ENCODE measurements at places on chromosomes 5 and 9. TPM values are rescaled to one million over a fixed set of nuclear protein-coding genes. Genes with fewer than 3 reads are reported as not detected.

DNA sequence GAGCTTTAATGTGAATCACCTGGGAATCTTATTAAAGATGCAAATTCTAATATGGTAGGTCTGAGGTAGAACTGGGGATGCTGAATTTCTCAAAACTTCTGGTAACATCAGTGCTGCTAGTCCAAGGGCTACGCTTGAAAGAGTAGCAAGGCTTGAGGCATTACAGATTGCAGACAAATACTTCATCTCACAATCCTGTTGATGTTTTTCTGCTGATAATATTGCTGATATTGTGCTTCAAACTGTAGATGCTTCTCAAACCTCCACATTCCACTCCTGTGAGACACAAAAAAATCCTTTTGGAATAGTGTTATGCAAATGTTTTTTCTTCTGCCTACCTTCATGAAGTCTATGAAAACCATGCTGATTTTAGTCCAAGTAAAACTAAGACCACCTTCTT, 139.5 kb downstream of the SAXO1 start:
- DNase-seq = no peak

DNA sequence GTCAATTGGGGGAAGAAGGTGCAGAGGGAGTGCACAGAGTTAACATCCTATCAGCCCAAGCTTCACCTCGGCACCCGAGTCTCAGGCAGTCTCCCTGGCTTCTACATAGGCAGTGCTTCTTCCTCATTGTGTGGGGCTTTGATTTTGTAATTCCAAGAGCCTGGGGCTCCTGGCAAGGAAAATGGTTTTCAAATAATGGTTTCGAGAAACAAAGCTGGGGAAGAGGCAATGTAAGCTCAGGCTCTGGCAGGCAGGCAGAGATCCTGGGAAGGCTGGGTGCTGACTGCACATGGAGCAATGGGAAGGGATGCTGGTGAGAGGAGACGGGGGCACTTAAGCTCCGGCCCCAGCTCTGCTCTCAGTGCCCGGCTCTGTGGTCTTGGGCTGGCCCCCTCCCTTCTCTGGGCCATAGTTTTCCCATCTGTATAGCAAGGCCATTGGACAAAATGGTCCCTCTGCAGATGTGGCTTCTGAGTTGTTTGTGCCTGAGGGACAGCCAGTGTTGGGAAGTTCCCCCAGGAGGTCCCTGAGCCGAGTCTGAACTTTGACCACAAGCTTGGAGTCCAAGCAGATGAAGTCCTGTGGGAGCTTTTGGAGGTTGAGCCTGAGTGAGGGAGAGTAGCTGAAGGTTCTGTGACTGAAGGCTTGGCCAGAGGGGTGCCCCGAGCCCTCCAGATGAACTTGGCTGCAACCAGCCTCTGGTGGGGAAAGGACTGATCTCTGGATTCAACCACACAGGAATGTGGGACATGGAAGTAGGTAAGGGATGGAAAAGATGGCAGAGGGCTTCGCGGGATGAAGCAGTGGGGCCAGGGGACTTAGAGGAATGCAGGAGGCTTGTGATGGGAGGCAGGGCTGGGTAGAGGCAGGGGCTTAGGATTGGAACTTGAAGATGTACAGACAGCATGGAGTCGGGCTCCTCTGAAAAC, 28.5 kb upstream of the IL17B start:
- DNase-seq = no peak

GRCh38 chr5:124894541-124894940, 148.1 kb upstream of the ZNF608 start:
- DNase-seq = no peak

DNA sequence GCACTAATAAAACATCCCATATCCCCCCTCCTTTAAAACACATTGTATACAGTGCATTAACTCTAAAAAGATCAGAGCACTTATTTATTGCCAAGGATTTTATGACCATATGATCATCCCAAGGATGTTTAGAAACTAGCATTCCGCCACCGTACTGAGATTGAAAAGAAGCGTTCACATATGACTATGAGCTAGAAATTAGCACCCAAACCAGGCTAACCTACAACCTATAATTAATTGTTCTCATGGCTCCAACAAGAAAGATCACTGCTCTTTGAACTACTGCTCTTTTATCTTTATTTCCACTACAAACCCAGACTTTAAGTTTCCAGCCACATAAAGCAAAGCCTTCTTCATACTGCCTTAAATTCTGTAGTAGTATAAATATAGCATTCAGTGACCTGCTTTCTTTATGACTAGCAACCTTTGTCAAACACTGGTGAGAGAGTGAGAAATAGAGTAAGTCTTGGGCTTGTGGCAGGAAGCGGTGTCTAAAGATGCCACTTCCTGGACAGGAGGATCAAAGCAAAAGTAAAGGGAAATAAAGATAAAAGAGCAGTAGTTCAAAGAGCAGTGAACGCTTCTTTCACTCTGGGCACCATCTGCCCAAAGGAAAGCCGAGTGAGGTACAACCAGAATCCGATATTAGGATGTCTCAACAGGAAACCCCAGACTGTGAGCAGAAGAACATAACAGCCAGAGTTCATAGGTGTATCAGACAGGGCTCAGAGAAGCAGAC, 151.1 kb upstream of the ERCC6L2 start:
- DNase-seq = no peak

GRCh38 chr5:63128018-63128417, 549.4 kb downstream of the LRRC70 start:
- no peak for DNase-seq

GRCh38 chr9:72554221-72554641, 32.8 kb downstream of the TMC1 start:
- no peak for DNase-seq

The TRIO gene
- 155 TPM for total RNA-seq

DNA sequence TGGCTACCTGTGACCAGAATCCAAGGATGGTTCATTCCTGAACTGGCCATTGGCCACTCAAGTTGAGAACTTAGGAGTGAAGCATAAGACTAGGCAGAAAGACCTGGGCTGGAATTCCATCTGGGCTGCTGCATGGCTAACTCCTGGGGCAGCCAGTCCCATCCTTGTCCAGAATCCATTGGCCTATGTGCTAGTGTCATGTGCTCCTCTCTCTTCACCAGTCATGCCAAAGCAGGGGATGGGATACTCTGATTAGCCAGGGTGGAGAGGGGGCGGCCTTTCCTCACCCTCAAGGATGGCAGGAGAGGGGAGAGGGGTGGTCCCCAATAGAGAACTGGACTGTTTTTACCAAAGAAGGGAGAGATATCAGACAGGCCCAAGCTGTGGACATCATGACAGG, 93.2 kb downstream of the ZNF618 start:
- no peak for DNase-seq

DNA sequence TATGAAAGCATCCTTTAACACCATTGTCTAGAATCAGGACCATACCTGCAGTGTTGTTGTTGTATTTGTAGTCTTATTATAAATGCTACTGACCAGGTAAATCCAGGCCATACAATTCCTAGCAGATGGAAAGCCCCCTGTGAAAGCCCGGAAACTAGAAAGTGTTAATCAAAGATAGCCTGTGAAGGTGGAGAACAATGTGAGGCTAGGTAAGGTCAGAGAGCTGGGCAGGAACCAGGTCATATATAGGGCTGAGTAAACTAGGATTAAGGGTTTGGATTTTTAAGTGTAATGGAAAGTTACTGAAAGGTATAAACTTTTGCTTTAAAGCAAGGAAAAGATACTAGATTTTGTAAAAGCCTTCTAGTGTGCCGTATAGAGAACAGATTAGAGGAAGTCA, 6.7 kb downstream of the LRRC70 start:
- no peak for DNase-seq

DNA sequence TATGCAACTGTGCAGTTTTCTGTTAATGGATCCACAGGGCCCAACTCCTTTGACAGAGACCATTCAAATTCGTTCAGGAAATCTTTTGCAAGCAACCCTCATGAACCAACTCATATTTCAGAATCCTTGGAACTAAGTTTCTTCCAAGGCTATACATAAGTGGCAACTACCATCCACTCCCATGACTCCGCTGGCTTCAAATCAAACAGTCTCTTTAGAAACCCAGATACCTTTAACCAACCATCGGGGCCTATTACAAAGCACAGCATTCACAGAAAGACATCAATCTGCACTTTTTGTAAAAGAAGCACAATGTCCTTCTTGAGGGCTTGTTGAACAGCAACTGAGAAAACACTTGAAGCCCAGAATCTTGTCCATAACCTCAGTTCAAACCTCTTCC, 526.9 kb downstream of the DTWD2 start:
- DNase-seq = no peak

DNA sequence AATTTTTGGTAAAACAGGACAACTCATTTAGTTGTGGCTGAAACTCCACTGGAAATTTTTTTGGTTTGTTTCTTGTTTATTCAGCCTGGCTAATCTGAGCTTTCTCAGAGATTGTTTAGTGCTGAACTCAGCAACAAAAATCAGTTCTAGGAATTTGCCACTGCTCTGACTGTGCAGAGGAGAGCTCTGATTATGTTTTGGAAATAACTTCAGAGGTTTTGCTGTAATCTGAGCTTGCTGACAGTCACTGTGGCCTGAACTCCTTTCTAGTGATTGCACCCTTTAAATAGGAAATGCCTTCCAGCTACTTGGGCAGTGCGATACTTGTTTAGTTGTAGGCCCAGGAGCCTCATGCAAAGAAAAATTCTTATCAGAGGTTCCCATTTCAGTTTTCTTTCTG, 60.2 kb downstream of the OSTF1 start:
- DNase-seq = no peak

- DNase-seq = no peak
These were observed 196.5 kb upstream of the EFNA5 start for GRCh38 chr5:107867266-107867665.

DNA sequence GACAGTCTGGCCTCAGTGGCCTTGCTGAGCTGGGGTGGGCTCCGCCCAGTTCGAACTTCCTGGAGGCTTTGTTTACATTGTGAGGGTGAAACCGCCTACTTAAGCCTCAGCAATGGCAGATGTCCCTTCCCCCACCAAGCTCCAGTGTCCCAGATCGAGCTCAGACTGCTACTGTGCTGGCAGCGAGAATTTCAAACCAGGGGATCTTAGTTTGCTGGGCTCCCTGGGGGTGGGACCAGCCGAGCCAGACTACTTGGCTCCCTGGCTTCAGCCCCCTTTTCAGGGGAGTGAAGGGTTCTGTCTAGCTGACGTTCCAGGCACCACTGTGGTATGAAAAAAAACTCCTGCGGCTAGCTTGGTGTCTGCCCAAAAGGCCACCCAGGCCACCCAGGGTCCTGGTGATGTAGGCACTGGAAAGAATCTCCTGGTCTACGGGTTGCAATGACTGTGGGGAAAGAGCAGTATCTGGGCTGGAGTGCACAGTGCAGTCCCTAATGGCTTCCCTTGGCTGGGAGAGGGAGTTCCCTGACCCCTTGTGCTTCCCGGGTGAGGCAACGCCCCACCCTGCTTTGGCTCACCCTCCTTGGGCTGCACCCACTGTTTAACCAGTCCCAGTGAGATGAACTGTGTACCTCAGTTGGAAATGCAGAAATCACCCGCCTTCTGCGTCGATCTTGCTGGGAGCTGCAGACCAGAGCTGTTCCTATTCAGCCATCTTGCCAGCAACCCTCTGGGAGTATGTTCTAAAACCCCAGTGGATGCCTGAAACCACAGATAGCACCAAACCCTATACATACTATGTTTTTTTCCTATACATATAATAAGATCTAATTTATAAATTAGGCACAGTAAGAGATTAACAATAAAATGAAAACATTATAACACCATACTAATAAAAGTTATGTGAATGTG, 95.5 kb downstream of the TMEM161B start:
- no peak for DNase-seq

DNA sequence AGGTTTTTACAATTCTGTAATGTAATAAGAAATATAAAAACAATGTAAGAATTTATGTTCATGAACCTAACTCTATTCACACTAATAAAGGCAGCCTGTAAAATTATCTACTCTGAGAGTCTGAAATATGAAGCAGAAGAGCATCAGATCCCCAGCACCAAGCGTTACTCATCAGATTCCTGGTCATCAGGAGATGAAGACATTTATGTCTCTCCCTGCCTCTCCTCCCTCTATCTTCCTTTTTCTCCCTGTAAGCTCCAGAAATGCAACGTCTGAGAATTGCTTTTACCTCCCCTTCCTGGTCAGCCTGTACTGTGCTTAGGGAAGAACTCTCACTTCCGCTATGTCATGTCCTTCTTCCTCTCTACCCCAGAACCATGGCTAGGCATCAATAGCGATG, 114.4 kb upstream of the SLIT3 start:
- no peak for DNase-seq

The FSD1L gene
- 2.7 TPM for total RNA-seq

DNA sequence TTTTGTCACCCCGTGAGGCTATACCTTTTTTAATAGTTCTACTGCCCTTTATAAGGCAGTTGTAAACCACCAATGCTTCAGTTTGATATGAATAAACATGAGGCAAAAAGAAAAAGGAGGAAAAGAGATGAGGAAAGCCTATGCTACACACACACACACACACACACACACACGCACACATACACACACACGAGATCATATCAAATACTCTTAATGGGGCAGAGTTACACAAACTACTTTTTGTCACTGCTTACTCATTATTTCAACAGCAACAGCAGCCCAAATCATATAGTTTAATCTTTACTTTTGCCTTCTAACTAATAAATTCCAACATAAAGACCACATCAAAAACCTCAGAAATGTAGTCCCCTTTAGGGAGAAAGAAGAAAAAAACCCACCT, 116.8 kb upstream of the PAM start:
- no peak for DNase-seq

DNA sequence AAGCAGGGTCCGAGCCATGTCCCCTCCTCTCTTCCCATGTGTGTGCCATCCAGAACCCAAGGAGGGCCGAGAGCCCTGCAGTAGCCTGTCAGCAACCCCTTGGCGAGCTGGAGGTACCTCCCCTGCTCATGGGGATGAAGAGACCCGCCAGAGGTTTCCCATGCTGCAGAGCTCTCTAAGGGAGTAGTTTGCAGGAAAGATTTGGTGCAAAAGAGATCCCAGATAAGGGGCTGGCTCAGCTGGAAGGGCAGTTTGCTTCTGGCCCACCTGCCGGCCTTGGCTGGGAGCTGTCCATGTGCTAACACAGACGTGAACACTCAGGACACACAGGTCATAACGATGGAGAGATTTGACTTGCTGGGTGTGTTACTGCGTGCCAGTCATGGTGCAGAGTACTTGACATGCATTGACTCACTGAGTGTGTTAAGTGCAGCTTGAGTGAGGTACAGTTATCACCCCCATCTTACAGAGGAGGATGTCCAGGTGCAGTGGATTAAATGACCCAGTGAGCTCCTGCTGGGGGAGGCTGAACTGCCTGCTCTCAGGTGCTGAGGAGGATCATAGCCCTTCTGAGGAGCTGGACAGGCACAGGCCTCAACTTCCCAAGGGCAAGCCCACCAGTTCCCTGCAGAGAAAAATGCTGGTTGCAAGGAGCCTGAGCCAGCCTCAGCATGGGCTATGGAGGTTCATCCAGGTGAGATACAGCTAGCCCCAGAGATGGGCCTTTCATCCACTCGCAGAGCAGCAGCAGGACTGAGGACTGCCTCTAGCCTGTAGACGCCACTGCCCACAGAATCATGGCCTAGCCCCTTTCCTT, 6.3 kb upstream of the SLC25A48 start:
- peak; percentile 89 for DNase-seq

GRCh38 chr5:77133061-77133758, 46.1 kb upstream of the ZBED3 start:
- no peak for DNase-seq

Measured in esophagus muscularis mucosa (tissue), 4 donors.